ENCODE measurements at places on chromosomes 7 and 10.
A peak's percentile ranks its signal among the peaks of the same experiment; 100 is the strongest.

GRCh38 chr7:90251304-90251635 lies 6.3 kb downstream of the CFAP69 start:
- DNase-seq, result no peak

DNA sequence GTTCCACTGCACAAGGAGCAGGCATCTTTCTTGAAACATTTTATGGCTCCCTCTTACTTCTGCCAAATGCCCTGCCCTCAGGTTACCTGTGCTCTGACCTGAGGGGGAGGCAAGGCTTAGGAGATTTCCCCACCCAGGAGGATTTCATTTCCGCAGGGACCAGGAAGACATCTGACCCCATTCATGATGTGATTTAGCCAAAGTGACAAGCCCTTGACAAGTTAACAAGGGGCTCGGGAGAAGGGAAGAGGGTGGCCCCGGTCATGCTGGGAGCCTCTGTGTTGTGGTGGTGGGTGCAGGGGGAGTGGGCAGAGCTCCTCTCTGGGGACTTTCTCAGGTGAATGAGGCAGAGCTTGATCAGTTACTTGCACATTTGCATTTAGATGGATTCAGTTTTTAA lies 18.9 kb downstream of the GIMAP5 start:
- no peak for DNase-seq

- peak; percentile 38 for DNase-seq
Measured at GRCh38 chr7:17038160-17038782, 156.5 kb upstream of the AGR3 start.

DNA sequence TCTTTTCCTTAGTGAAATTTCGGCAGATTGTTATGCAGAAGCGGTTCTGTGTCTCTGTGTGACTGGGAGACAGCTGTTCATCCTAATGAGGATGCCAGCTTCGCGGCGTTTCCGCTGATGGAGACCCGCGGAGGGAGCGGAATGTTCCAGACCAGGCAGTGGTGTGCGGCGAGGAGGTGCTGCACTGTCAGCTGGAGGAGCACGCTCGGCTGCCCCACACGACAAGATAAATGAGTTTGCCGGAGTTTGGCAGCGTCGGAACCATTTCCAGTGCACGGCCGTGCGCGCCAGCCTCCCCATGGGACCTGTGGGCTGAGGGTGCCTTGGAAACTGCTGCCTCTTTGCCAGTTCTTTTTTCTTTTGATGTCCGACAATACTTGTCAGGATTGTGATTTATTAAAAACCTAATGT lies 64.6 kb downstream of the WDR37 start:
- no peak for DNase-seq

GRCh38 chr7:36597090-36597773 lies 127.1 kb downstream of the AOAH start:
- DNase-seq, result no peak

GRCh38 chr10:82961864-82962263 lies 1086.9 kb downstream of the NRG3 start:
- DNase-seq, result no peak

All from large intestine (tissue), 12 donors.